ENCODE measurements at places on chromosomes 7 and 10. TPM values are rescaled to one million over a fixed set of nuclear protein-coding genes. Genes with fewer than 3 reads are reported as not detected.
A peak's percentile ranks its signal among the peaks of the same experiment; 100 is the strongest.

ARHGEF5 gene
- total RNA-seq: 0.93 TPM

LIPJ gene
- 0.13 TPM for total RNA-seq

- H3K27ac ChIP-seq: peak overlapping the region; percentile 62
- no peak for DNase-seq
- peaks cover 39% of the 10 kb centered on the region for H3K4me1 ChIP-seq
- no peak overlapping the region for H3K4me3 ChIP-seq
- H3K27me3 ChIP-seq: no peaks in the 10 kb centered on the region
These were observed 40.5 kb downstream of the AMZ1 start for GRCh38 chr7:2728316-2729030.

DNA sequence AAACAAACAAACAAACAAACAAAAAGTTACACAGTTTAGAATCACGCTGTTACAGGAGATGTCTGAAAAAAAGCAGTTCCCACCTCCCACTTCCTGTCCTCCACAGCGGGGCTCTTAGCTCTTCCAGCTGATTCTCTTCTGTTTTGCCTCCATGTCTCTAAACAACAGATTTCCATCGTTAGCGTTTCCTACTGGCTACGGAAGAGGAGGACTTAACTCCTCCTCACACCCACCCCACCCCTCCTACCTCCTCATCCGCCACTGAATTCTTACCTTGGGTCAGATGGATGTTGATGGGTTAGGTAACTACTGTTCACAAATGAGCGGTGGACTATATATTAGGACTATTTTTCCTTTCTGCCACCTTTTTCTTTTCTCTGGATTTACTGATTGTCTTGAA is 36.8 kb upstream of the NUB1 start:
- no peaks in the 10 kb centered on the region for H3K36me3 ChIP-seq
- no peak overlapping the region for H3K27ac ChIP-seq
- peaks cover 28% of the 10 kb centered on the region for H3K27me3 ChIP-seq
- peaks cover 3% of the 10 kb centered on the region for H3K4me1 ChIP-seq
- no peak overlapping the region for H3K4me3 ChIP-seq

ZNF467 gene
- total RNA-seq: 3.0 TPM

TMEM140 gene
- total RNA-seq: 1.3 TPM

KIAA1549 gene
- 4.1 TPM for total RNA-seq

UPK3B gene
- total RNA-seq: 0.53 TPM

PTPN20 gene
- total RNA-seq: 0.53 TPM

GALNT17 gene
- 27.0 TPM for total RNA-seq

ITPRIP gene
- total RNA-seq: 2.6 TPM

GRCh38 chr10:28859791-28860190 is 182.5 kb downstream of the BAMBI start:
- DNase-seq: no peak

DNA sequence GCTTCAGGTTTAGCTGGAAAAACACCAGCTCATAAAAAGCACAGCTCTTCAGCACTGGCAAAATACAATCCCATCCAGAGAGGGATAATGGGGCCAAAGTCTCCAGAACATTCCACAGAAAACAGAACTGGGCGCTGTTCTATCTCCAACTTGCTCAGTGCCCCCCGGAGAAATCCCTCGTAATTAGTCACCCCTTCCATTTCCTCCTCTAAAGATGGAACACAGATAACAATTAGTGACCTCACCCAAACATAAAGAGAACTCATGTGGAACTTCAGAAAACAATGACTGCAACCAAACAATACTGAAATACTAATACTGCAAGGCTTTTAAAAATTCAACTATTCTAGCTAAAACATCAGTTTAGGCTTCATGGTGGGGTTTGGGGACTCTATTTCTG is 46.3 kb downstream of the KIAA1549 start:
- DNase-seq: peak; percentile 11
- peaks cover 13% of the 10 kb centered on the region for H3K4me1 ChIP-seq
- H3K27me3 ChIP-seq: no peaks in the 10 kb centered on the region
- H3K27ac ChIP-seq: peak overlapping the region; percentile 6
- no peak overlapping the region for H3K4me3 ChIP-seq

DNA sequence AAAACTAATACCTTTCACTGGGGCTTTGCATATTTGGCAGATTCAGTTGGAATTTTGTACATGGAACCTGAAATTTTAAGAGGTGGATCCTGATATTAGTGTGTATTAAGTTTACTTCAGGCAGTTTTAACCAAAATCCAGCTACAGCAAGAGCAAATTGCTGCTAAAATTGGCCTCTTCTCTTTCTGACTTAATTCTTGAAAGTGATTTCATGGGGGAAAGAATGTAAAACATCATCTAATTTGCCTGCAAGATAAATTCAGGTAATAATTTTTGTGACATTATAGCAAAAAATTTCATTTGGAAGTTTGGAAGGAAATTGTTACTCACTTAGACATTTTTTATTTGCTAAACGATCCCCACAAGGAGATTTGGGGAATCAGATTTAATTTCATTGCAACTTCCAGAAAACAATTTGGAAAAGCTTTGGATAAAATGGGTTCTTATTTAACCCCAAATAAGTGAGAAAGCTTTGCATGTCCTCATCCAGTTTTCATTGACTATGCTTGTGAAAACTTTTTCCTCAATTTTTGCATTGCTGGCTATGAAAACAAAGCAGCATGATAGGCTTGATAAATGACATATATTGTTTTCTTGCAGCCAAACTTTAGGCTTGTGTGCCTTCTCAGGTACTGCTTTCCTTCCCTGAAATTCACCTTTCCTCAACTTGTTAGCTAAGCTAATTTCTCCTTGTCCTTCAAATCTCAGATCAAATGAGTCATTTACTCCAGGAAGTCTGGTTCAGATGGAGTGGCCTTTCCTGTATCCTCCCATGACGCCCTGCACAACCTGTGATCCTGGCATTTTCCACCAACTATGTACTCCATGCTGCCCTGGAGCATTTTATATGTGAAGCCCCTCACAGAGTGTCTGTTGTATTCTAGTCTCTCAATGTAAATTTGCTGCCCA is 27.4 kb upstream of the ZNF438 start:
- no peak overlapping the region for H3K4me3 ChIP-seq
- peak; percentile 88 for DNase-seq
- H3K27ac ChIP-seq: peak overlapping the region; percentile 16
- H3K27me3 ChIP-seq: no peaks in the 10 kb centered on the region
- peaks cover 9% of the 10 kb centered on the region for H3K4me1 ChIP-seq

DNA sequence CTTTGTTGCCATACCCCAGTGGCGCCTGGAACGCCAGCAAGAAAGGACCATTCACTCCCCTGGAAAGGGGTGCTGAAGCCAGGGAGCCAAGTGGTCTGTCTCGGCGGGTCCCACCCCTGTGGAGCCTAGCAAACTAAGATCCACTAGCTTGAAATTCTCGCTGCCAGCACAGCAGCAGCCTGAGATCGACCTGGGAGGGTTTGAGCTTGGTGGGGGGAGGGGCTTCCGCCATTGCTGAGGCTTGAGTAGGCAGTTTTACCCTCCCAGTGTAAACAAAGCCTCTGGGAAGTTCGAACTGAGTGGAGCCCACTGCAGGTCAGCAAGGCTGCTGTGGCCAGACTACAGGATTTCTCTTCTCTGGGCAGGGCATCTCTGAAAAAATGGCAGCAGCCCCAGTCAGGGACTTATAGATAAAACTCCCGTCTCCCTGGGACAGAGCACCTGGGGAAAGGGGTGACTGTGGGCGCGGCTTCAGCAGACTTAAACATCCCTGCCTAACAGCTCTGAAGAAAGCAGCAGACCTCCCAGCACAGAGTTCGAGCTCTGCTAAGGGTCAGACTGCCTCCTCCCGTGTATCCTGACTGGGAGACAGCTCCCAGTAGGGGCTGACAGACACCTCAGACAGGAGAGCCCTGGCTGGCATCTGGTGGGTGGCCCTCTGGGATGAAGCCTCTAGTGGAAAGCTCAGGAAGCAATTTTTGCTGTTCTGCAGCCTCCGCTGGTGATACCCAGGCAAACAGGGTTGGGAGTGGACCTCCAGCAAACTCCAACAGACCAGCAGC is 281.1 kb upstream of the SP4 start:
- no peak overlapping the region for H3K4me3 ChIP-seq
- peaks cover 2% of the 10 kb centered on the region for H3K27me3 ChIP-seq
- H3K36me3 ChIP-seq: no peaks in the 10 kb centered on the region
- no peak overlapping the region for H3K27ac ChIP-seq

MICU1 gene
- 73.6 TPM for total RNA-seq

GRCh38 chr10:100364735-100365391 is 17.8 kb downstream of the SCD start:
- DNase-seq: peak; percentile 56
- H3K27ac ChIP-seq: no peak overlapping the region
- H3K4me1 ChIP-seq: no peaks in the 10 kb centered on the region
- H3K27me3 ChIP-seq: no peaks in the 10 kb centered on the region

GRCh38 chr7:130364451-130364850 is 15.8 kb upstream of the CPA1 start:
- no peaks in the 10 kb centered on the region for H3K27me3 ChIP-seq
- no peak for DNase-seq
- peaks cover 71% of the 10 kb centered on the region for H3K4me1 ChIP-seq
- no peaks in the 10 kb centered on the region for H3K36me3 ChIP-seq

GRCh38 chr7:29276806-29277205 is 82.2 kb downstream of the CHN2 start:
- H3K36me3 ChIP-seq: no peaks in the 10 kb centered on the region
- no peak overlapping the region for H3K27ac ChIP-seq
- no peaks in the 10 kb centered on the region for H3K27me3 ChIP-seq
- H3K4me3 ChIP-seq: no peak overlapping the region

DNA sequence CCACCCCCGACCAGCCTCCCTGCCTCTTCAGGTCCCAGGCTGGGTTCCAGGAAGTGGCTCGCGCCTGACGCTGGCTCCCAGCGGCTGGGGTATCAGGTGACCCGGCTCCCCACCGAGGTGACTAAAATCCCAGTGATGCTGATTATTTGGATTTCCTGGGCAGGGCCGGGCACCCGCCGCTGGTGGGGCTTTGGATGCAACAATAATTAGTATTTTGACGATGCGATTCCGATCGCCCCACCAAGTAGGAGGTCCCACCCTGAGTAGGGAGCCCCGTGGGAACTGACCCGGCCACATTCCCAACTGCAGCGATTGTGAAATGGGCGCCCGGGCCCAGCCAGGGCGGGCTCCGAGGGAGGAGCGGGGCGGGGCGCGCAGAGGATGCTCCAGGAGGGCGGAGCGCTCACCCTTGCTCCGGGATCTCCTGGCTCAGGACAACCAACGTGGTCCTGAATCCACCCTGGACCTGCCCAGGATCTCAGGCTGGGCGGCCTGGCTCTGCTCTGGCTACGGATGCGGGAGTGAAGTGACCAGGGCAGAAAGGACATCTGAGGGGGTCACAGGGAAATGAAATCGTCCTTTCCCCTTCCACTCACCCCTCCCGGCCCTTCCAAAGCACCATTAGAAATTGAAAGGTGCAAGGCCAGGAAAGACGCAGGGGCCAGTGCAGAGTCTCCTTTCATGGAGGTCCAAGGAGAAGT is 32.6 kb downstream of the DUSP5 start:
- peaks cover 21% of the 10 kb centered on the region for H3K27me3 ChIP-seq
- H3K36me3 ChIP-seq: no peaks in the 10 kb centered on the region
- peaks cover 5% of the 10 kb centered on the region for H3K4me1 ChIP-seq
- no peak overlapping the region for H3K27ac ChIP-seq
- H3K4me3 ChIP-seq: peak overlapping the region; percentile 17
- no peak for DNase-seq

GRCh38 chr10:94076325-94076841 is 82.7 kb downstream of the PLCE1 start:
- H3K27ac ChIP-seq: peak overlapping the region; percentile 24
- H3K4me3 ChIP-seq: no peak overlapping the region
- H3K27me3 ChIP-seq: no peaks in the 10 kb centered on the region
- H3K36me3 ChIP-seq: peaks cover 10% of the 10 kb centered on the region
- H3K4me1 ChIP-seq: peaks cover 20% of the 10 kb centered on the region
- peak; percentile 97 for DNase-seq

GRCh38 chr7:30671793-30672465 is 10.3 kb downstream of the CRHR2 start:
- H3K4me1 ChIP-seq: no peaks in the 10 kb centered on the region
- H3K36me3 ChIP-seq: no peaks in the 10 kb centered on the region
- DNase-seq: peak; percentile 83
- H3K27me3 ChIP-seq: peaks cover 13% of the 10 kb centered on the region
- no peak overlapping the region for H3K4me3 ChIP-seq

NEURL1 gene
- total RNA-seq: 19.8 TPM

DNA sequence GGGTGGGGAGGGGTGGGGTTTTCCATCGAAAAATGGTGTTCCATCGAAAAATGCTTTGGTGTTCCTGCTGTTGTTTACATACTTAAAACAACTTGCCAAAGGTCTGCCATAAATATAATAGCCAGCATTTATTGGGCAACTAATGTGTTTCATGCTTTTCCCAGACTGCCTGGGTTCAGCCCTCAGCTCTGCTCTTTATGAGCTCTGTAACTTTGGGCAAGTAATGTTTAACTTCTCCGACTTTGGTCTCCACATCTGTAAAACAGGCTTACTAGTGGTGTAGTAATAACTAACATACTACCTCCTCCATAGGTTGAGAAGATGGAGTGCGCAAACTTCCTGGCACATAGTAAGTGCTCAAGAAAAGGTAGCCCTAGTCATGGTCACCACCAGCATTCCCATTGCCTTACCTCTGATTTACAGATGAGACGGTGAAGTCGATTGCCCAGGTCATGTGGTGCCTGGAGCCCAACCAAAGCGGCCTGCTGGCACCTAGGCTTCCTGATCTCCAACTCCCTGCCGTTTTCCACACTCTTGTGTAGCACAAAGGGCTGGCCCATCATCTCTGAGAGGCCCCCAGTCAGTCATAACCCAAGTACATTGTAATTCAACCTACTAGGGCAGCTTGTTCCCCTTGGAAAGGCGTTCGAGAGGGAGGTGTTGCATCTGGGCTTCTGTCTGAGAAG is 8.9 kb downstream of the ZMIZ1 start:
- H3K4me1 ChIP-seq: peaks cover 70% of the 10 kb centered on the region
- peaks cover 6% of the 10 kb centered on the region for H3K36me3 ChIP-seq
- no peaks in the 10 kb centered on the region for H3K27me3 ChIP-seq

DNA sequence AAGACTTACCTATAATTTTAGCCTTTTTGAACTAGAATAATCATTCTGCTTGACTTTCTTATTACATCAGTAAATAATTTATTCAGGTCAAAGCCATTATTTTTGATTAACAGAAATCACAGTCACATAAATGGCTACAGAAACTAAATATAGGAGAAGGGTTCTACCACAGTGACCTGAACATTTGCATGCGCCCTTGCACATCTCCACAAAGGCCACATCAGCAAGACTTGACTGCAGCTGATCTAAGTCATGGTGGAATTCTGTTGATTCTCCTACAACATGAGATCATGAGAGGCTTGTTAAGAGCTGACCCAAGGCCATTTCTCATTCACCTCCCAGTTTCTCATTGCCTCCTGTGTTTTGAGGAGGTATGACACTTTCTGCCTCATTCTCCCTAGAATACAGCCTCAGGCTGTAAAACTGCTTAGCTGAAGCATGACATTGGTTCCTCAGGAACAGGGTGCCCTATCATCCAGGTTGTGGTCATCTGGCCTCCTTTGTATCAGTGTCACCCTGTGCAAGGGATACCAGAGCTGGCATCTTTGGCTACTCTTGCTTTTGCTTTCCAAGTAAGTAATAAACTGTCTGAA is 6.7 kb upstream of the IMMP2L start:
- H3K27me3 ChIP-seq: no peaks in the 10 kb centered on the region
- H3K4me1 ChIP-seq: no peaks in the 10 kb centered on the region
- no peak for DNase-seq
- no peak overlapping the region for H3K4me3 ChIP-seq
